ENCODE measurements at places on chromosomes 3 and 15.

- no peak for DNase-seq
Measured at GRCh38 chr3:140493271-140493670, 184.6 kb upstream of the TRIM42 start.

GRCh38 chr3:68620211-68620610, 312.1 kb downstream of the TAFA4 start:
- DNase-seq, result no peak

DNA sequence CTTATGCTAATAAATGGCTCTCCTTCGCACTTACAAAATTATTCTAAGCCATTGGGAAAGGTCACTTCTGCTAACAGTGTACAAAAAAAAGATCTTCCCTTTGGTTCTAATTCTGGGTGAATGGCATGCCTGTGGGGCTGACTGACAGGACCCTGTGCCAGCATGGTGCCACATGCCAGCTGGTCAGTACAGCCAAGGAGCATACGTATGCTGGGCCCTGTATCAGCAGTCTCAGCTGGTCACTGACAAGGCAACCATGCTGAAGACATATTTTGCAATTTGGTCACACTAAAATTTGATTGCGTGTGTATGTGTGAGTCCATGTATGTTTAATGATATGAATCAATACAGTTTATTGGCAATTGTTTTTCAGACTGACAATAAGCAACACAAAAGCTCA, 246.1 kb downstream of the TBL1XR1 start:
- no peak for DNase-seq

DNA sequence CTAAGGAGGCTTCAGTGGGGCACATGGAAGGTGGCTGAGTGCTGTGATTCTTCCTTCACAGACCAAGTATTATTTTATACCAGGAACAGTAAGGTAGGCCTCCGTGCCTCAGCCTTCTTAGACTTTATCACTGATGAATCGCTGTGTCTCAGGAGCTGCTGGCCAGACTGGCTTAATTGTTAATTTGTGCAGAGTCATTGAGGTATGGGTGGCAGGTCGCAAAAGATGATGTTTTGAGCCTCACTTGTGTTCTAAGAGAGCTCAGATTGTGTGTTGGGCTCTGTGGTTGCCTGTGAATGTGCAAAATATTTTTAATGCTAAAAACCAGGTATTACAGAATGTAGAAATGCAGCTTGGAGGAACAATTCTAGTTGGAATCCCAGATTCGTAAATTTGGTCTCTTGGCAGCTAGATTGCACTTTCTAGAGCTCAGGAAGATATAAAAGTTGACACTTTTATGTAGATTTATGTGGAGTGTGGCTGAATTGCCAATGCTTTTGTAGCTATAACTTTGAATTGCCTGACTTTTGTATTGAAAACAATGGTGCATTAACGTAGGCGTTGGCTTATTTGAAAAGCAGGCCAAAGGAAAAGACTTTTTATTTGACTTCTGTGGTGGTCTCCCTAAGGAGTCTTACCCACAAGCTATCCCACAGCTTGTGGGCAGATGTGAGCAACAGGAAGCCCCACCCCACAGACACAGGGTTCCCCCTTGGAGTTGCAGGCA, 53.4 kb downstream of the LARS2 start:
- DNase-seq, result no peak

DNA sequence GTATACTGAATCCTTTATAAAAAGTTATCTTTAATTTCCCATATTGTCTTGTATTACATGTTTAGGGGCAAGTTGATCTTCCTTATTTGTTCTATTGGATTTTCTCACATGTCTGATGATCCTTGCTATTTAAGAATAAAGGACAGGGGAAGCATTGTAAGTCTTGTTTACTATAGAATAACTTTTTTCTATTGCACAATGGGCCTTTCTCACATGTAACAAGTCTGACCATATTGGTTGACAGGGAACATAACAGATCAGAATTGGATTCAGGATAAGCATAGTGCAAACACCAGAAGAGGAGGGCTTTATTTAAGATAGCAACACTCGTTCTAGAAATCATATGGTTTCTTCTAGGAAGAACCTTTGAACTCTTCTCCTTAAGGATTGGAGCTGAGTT, 257.9 kb upstream of the RBMS3 start:
- no peak for DNase-seq

- no peak for DNase-seq
Measured at GRCh38 chr3:25826510-25826909, 36.6 kb downstream of the OXSM start.

DNA sequence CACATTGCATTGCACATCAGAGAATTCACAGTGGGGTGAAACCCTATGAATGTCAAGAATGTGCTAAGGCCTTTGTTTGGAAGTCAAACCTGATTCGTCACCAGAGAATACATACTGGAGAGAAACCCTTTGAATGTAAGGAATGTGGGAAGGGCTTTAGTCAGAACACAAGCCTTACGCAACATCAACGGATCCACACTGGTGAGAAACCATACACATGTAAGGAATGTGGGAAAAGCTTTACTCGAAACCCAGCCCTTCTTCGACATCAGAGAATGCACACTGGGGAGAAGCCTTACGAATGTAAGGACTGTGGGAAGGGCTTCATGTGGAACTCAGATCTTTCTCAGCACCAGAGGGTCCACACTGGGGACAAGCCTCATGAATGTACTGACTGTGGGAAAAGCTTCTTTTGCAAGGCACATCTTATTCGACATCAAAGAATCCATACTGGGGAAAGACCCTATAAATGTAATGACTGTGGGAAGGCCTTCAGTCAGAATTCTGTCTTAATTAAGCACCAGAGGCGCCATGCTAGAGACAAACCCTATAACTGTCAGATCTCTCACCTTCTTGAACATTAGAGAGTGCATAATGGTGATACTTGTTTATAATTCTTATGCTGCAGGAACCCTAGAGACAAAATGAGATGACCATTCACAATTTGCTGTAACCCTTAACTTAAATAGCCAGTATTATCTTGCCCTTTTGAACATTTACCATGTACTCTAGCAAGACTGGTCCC, 9.0 kb downstream of the ZNF662 start:
- no peak for DNase-seq

DNA sequence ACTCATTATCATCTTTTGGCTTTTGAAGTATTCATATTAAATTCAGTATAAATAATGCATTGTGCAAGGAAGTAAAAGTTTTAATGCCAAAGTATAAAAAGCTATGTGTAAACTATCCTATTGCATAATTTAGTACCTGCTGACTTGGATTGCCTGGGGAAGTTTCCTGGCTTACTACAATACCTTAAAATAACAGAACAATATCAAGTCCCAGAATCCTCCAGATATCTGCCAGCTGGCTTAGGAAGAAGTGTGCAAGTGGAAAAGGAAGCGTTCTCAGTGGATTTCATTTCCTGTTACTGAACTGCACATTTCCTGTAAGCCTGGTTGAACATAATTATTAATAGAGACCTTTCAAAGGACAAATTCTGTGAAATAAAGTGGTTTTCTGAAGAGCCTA, 236.7 kb downstream of the ADAMTSL3 start:
- no peak for DNase-seq

DNA sequence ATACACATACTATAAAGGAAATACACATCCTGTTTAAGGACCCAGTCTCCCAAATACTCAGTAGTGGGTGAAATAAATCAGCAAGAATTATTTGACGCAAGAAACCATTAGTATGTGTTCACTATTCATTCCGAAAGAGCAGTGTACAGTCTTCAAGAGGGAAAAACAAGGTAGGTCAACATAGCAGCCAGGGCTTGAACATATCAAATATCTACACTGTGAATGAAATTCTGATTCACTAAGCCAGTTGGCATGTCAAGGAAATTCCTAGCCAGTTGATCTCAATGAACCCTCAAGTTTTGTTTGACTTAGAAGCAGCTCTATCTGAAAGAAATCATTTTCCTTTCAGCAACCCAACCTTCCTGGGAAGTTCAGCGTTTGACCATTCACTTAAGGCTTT, 99.0 kb downstream of the CNTN3 start:
- DNase-seq, result no peak

- DNase-seq, result no peak
Measured at GRCh38 chr3:167372138-167372537, 8.0 kb downstream of the ZBBX start.

DNA sequence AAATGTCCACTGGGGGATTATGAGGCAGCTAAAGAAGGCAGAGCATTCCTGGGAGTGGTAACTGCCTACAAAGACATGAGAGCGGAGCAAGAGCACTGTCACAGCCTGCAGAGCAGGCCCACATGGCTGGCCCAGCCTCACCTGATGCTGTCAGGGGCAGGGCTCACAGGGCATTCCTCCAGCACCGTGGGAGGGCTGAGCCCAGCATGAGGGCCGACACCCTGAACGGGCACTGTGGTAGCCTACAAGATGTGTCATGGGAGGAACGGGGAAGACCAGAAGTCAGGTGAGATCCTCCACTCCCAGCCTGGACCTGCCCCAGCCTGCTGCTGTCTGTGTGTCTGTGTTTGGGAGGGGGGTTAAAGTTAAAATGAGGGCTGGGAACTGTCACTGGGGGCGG, 30.1 kb downstream of the CCDC12 start:
- no peak for DNase-seq

DNA sequence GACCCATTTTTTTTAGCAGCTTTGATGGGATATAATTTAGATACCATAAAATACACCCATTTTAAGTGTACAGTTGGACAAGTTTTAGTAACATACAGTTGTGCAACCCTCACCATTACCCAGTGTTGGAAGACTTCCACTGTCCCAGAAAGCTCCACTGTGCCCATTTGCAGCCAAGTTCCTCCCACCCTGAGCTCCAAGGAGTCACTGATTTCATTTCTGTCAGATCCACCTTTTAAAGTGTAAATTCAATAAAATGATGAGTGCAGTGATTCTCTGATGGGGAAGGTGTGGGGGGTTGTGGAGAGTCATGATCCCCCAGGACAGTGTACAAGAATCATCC, 93.2 kb upstream of the IGF1R start:
- DNase-seq, result no peak

DNA sequence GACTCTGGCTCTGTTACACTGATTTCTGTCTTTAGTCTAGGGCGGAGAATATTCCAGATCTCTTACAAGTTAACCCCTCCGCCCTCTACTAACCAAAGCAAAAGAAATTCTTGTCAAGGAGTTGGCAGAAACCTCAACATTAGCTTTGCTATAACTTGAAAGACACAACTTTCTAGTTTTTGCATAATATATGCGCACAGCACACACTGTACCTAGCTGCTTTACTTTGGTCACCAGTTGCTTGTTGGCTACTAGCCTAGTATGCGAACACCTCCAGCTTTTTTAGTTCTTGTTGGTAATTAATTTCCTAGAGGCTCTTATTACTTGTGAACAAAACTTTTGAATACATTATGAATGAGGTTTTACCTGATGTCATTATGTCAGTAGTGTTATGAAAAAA, 348.8 kb upstream of the C2CD4B start:
- no peak for DNase-seq

DNA sequence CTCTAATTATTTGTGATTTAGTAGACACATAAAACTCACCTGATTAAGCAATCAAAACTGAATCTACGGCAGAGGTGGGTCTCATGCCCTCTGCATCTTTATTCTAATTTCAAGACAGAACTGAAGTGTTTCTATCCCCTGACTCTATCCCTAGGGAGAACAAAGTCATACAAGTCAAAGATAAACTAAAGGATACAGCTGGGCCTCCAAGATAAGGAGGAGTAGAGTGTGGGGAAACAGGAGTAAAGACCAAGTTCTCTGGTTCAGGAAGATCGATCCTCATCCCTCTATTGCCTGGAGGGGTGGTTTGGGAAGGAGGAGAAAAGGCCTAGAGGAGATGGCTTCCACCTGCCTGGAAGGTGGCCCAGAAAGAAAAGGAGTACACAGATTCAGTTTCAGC, 58.7 kb upstream of the BBX start:
- no peak for DNase-seq

DNA sequence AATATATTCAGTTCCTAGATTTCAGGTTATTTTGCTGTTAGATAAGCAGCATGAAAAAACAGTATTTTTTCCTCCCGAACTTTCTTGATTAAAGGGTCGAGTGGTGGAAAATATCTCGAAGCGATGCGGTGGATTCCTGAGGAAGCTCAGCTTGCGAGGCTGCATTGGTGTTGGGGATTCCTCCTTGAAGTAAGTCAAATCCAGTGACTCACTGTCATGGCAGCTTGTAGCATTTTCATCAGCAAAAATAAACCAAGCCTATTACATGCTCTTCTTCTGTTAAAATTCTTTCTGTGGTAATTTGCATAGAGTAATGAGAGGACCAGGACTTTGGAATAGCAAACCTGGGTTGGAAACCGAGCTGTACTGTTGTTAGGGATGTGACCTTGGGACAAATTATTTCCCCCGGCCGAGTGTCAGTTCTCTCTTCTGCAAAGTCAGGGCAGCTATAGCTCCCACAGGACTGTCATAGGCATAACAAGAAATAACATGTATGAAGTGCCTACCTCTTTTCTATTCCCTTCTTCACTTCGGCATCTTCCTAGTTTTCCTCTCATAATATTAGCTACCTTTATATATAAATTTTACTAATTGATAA, 75.6 kb downstream of the UBP1 start:
- DNase-seq, result no peak

DNA sequence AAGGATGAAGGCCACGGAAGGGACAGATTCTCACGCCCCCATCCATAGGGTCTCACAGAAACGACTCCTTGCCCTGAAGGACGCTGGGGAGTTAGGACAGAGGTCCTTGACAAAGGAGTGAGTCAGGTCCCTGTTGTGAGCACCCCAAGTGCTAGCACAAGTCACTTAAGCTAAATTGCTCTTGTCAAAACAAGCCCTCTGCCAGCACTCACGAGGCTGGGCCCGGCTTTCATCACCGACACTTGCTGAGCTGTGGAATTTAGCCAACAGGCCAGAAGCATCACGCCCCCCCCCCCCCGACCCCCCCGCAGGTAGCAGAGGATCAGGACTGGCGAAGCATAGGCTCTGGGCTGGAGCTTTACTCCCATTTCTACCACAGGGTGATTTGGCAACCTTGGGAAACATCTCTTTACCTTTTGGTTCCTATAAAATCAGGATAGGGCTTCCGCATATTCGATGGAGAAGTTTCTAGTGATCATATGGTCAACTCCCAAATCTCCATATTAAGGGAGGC, 75.4 kb downstream of the ADCY5 start:
- DNase-seq, result no peak

- DNase-seq, result no peak
Measured at GRCh38 chr3:17645074-17645698, 97.2 kb downstream of the TBC1D5 start.

- DNase-seq, result no peak
Measured at GRCh38 chr3:30098653-30099455, 507.5 kb upstream of the TGFBR2 start.

DNA sequence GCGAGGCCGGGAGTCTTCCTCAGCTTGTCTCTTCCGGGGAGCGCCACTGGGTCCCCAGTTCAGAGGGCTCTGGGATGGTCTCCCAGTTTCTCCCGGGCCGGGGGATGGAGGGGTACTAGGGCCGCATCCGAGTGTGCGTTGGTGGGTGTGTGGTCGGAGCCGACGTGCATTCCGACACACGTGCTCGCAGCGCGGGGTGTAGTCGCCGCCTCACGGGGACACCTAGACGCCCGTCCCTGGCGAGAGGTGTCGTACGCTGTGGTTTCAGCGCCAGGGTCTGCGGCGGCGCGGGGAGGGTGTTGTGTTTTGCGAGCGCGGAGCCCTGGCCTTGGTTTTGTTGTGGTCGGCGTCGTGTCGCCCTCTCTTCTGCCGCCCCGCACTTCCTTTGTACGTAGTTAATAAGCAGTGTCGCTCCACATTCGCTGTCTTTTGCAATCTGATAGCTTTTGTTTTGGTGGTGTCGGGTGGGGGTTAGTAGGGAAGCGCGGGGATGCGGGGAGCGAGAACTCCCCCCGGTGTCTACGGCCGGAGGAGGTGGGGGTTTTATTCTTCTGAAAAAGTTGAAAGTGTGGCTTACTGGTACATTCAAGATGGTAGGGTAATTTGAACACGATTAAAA, 2.2 kb downstream of the IGF1R start:
- DNase-seq, result peak; percentile 71

Data from CD4-positive, alpha-beta T cell treated with Interleukin-15 for 1 hour (primary cell).